ENCODE measurements at places on chromosomes 11 and 22. TPM values are rescaled to one million over a fixed set of nuclear protein-coding genes. Genes with fewer than 3 reads are reported as not detected.

GRCh38 chr22:49446145-49446758, 381.4 kb downstream of the BRD1 start:
- no peak overlapping the region for H3K27ac ChIP-seq
- H3K4me3 ChIP-seq, result no peak overlapping the region
- H3K27me3 ChIP-seq, result peaks cover 33% of the 10 kb centered on the region
- DNase-seq, result no peak
- no peaks in the 10 kb centered on the region for H3K4me1 ChIP-seq
- no peaks in the 10 kb centered on the region for H3K36me3 ChIP-seq

DNA sequence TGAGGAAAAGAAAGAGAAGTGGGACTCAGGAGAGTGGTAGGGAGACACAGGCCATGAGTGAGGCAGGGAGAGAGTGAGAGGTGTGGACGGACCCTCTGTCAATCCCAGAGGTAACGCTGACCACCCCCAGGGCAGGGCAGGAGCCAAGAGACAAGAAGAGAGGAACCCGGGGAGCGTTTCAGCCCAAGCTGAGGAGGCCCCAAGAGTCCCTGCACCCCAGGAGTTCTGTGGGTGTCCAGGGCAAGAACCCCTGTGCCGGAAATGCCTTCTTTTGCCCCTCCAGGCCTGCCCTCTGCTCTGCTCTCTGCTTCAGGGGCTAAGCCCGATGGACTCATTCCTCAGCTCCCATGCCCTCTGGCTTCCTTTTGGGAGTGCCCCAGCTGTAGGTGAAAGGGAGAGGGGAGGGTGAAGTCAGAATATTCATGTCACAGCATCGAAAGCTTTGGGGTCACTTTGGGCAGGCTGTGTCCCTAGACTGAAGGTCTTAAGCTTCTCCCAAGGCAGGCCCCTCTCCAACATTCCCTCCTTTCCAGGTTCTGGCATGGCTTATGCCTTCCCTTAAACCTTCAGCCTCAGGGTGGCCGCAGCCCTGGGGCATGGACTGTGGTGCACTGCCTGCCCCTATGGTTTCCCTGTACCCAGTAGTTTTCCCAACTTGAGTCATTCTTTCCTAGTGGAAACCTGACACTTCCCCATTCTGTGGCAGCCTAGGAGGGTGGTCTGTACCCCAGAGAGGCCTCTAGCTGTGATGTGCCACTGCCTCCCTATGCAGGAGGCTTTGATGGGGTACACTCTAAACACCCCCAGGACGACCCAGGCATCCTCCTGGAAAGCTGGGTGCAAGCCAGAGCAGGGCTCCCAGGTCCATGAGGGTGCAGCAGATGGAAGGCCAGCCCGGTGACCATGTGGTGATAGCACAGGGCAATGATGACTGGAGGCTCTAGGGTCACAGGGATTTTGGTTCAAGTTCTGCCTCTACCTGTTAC, 27.1 kb downstream of the MYEOV start:
- H3K36me3 ChIP-seq, result no peaks in the 10 kb centered on the region
- DNase-seq, result no peak
- no peak overlapping the region for H3K4me3 ChIP-seq
- no peaks in the 10 kb centered on the region for H3K27me3 ChIP-seq
- peaks cover 30% of the 10 kb centered on the region for H3K4me1 ChIP-seq

LZTR1 gene
- total RNA-seq, result 34.2 TPM

TST gene
- 22.3 TPM for total RNA-seq

MMP12 gene
- not detected for total RNA-seq

P2RX6 gene
- 19.8 TPM for total RNA-seq

CD3E gene
- 0.13 TPM for total RNA-seq
